ENCODE measurements at places on chromosomes 3 and 15.
A peak's percentile ranks its signal among the peaks of the same experiment; 100 is the strongest.

GRCh38 chr3:121698476-121698875 is 37.8 kb upstream of the HCLS1 start:
- DNase-seq = no peak

DNA sequence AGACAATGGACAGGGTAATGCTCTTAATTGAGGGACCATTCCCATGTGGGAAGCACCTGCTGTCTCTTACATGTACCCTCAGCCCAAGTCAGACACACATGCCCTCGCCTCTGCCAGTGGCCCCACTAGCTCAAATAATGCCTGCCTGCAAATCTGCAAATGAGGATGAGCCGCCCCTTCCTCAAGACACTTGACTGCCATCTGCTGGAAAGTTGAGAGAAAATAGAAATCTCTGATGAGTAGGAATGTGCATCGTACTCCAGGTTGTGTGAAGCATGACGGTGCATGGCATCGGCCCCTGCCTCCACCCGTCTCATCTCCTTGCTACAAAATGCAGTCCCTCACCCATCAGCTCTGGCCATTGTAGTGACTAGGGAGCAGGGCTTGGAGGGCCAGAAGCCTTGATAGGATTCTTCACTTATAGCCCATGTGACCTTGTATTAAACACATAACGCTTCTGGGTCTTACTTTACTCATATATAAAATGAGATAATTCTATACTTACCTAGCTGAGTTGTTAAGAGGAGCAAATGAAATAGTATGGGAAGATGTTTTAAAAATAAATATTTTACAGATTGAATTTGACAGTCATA is 6.3 kb upstream of the SCN5A start:
- DNase-seq = no peak

GRCh38 chr3:34258271-34258998 is 460.0 kb downstream of the PDCD6IP start:
- no peak for DNase-seq

DNA sequence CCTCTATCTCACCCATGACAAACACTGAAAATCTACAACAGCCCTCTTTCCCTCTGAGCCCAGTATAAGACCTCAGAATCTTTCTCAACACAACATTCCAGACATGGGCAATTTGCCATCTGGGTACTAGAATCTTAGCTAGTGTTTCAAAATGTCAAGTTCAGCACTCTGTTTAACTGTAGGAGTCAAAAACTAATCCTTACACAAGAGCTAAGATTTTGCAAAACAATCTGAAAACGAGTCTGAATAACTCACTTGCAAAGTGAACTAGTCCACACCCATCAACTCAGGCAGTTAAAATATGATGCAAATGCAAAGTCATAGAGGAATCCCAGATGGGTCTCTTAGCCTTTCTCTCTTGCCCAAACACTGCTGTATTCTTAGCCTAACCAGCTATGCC is 67.8 kb downstream of the GPR176 start:
- DNase-seq = no peak

GRCh38 chr3:59866076-59866475 is 816.3 kb upstream of the CFAP20DC start:
- DNase-seq = no peak

- DNase-seq = no peak
Observed at GRCh38 chr15:73442421-73442820, 543 bp upstream of the REC114 start.

GRCh38 chr3:64111872-64112271 is 88.6 kb upstream of the PSMD6 start:
- DNase-seq = no peak

DNA sequence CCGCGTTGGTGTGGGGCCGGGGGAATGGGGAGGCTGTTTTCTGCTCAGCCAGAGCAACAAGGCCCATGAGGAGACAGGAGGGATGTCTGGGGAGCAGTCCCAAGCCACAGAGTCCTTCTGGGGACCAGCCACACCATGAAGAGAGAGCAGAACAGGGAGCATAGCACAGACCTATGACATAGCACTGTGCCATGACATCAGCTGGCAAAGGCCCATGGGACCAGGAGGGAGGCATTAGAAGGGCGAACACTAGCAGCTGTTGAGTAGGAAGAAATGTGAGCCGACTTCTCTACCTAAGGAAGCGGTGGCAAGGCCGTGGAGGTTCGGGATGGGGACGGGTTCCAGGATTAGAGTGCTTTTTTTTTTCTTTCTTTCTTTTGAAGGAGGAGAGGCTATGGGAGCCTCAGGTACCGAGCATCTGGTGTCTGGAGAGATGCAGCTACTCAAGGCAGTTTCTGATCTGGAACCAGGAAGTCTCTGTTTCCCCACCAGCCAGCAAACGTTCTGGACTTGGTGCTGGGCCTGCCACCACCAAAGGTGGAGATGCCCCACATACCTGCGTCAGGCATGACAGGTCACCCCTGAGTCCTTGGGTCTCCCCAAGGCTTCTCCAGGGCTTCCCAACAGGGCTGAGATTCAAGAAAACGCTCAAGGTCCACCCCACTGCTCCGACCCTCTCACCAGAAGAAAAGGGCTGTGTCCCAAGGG is 77.3 kb upstream of the CGNL1 start:
- no peak for DNase-seq

DNA sequence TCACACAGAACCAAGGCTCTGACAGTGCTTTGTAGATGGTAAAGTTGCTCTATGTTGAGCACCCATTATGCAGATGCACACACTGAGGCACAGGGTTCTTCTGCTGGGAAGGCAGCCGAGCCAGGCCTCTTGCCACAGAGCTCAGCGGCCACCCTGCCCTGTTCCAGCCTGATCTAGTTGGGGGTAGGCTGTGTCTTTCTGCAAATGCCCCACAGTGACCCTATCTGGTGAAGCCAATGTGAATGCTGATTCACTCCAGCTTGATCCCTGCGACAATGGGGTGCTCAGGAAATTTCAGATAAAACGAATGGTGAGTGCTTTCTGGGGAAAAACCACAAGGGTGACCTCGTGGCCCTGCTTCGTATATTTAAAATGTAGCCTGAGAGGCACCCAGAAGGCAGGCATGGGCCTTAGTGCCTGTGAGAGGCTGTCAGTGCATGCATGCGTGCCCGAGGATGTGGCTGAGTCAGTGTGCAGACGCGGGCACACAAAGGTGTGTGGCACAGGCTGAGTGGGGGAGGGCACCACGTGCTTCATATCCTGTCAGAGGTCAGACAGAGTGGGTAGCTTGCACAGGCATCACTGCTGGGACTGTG is 85.7 kb downstream of the ATP2B2 start:
- DNase-seq = peak; percentile 35

DNA sequence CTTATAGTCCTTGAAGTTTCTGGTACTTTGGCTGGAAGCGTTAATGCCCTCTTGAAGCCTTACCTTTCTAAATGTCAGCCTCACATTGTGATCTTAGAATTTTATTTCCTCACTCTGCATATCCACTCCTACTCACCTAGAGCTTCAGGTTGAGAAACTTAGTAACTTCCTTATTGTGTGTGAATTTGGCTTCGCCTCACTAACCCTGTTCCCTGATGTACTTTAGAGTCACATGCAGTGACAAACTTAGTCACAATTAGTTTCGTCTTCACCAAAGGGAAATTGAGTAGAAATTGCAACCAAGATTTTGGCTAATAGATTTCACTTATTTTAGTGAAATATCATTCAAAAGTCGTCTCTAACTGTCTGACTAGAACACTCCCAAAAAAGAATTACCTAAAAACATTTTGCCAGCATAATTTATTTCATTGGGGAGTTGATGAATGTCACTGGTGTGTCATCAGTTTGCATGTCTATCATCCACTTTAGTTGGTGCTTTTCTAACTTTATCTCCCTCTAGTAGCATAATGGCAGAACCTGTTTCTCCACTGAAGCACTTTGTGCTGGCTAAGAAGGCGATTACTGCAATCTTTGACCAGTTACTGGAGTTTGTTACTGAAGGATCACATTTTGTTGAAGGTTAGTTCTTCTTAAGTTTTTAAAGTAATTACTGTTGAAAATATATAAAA is 960 bp downstream of the MFN1 start:
- no peak for DNase-seq

DNA sequence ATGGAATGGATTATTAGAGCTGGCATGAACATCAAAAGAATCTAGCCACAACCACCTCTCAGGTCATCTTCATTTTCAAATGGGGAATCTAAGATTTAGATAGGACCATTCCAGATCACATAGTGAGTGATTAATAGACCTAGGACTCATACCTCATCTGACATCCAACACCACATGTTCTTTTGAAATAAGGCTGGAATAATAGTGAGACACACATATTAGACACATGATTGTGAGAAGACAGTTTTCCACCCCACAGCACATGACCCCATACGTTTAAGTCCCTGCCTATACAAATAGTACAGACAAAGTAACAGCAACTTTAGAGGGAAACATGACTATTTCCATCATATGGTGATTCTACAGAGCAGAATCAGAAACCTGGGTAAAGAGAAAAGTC is 344.7 kb upstream of the TPRG1 start:
- no peak for DNase-seq

GRCh38 chr3:149085828-149086231 is 503 bp downstream of the HLTF start:
- DNase-seq = no peak

DNA sequence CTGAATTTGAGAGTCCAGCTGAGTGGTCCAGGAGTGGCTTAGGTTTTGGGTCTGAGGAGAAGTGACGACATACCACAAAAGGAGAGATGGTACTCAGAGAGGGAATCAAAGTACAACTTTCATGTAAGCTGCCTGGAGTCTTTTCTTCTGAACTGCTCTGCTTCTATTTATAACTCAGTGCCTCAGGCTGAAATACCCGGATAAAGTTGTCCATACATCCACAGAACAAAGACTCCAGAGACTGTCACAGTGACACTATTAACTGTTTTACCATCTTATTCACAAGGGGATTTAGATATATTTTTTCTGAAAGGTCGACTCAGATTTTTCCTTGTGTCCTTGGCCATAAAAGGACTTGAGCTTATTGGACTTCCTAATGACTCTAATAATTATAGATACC is 264.3 kb upstream of the DNAJC19 start:
- DNase-seq = no peak

DNA sequence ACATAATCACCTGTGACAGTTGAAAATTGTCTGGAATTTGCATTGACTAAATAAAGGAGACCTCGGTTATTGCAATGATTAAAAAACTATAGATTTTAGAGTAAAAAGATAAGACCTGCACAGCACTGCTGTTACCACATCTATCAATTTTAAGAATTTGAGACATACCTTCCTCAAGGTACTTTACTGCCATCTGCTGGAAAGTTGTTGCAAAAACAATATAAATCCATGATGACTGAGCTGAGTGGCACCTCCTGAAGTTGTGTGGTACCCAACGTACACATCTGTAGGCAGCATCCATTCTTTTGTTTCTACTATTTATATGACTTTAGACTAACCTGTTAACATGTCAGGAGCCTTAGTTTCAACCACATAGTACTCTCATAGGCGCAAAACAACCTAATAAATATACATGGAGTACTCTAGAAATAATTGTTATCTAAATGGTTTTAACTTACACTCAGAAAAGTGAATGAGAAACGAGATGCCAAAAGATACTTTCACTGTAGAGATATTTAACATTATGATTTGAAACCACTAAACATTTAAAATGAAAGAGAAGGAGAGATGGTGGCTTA is 106.7 kb downstream of the GHSR start:
- DNase-seq = peak; percentile 9

DNA sequence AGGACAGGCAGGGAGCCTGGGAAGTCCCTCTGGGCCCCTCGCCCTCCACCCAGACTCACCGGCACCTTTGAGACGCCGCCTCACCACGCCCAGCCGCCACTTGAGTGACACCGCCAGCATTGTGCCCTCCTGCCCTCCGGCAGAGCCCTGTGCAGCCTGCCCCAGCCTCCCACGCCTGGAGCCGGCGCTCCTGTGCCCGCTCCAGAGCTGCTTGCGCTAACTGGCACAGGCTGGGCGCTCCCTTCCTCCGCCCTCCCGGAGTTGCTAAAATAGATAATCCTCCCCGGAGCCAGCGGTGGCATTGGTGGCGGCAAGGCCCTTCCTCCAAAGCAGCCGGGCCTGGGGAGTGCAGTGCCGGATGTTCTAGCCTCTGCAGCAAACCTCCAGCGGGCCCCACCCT is 15.7 kb upstream of the GRIP2 start:
- no peak for DNase-seq

- DNase-seq = no peak
Observed at GRCh38 chr15:64112073-64112772, 16.4 kb downstream of the SNX1 start.

DNA sequence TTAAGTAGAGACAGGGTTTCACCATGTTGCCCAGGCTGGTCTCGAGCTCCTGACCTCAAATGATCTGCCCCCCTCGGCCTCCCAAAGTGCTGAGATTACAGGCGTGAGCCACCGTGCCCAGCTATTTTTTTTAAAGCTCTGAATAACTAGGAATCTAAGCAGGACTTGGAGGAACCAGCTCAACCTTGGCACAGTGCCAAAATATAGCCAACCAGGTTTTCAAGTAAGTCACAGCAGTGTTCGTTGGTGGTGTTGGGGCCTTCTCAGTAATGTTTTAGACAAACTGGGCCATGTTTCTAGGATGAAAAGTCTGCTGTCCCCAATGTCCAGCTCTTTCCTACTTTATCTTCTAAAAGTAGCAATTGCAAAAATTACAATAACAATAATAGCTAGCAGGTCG is 6.4 kb upstream of the ADAM10 start:
- no peak for DNase-seq

DNA sequence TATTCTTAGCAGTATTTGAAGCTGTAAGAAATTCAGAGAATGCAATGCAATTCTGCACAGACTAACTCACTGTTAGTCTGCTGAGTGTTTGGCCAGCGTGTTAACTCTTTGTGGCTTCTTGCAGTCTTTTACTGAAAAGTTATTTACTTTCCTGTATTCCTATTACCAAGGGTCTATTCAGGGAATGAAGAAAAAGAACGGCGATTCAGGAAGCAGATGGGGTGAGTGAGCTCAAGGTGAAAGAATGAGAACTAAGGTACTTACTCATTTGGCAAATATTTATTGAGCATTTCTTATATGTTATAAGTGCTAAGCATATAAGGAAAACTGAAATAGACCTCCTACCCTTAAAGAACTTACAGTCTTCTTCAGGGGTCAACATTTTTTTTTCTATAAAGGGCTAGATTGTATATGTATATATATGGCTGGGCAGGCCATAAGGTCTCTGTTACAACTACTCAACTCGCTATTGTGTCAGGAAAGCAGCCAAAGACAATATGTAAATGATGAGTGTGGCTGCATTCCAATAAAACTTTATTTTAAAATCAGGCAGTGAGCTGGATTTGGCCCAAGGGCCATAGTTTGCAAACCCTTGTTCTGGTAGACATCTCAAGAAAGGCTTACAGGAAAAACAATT is 271.9 kb upstream of the GADL1 start:
- DNase-seq = no peak

DNA sequence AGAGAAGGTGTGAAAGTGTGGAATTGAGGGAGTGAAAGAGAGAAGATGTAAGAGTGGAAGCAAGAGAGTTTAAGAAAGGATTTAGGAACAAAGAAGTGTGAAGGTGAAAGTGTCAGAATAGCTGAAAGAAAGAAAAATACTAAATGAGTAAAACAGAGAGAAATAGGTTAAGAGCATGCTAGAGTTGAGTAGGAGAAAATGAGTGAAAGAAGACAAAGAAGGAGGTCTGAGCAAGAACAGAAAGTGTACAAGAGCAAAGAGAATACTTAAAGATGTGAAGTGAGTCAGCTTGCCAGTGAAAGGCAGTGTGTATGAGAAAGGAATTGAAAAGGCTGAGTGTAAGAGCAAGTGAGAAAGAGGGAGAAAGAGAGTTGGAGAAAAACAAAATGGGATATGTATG is 348.8 kb upstream of the BCHE start:
- DNase-seq = no peak

GRCh38 chr3:69313251-69313650 is 72.6 kb downstream of the FRMD4B start:
- DNase-seq = no peak
